ENCODE measurements at places on chromosomes 13 and 19.

DNA sequence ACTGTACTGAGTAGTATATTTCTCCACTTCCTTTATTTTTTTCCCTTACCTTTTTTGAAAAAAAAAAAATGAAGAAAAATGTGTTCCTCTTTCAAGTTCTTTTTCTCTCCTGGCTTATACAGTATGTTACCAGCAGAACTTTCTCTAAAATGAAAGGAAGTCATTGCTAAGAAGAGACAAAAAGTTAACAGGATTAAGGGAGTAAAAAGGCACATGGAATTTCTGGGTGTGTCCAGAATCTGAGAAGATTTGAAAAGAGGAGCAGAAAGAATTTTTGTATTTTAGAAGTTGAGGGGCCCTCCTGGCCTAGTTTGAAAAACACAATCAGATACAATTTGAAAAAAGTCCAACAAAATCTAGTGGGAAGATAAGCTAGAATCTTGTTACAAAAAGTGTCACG is 21.0 kb upstream of the TRIM13 start:
- no peak for DNase-seq

DNA sequence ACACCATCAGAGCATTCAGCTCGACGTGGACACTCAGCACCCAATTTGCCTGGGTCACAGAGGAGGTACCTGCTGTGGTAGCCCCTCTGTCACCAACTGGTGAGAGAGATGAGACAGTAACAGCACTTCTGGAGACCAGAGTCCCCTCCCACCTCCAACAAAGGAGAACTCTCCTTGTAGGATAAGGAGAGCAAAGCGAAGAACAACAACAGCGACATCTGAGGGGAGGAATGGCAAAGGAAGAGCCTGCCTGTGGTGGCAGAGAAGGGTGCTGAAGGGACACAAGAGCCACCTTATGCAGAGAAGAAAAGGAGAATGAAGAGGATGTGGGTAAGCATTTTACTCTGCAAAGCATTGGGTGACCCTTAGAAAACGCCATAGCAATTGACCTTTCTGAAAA is 167.8 kb downstream of the ABCC4 start:
- DNase-seq: no peak

DNA sequence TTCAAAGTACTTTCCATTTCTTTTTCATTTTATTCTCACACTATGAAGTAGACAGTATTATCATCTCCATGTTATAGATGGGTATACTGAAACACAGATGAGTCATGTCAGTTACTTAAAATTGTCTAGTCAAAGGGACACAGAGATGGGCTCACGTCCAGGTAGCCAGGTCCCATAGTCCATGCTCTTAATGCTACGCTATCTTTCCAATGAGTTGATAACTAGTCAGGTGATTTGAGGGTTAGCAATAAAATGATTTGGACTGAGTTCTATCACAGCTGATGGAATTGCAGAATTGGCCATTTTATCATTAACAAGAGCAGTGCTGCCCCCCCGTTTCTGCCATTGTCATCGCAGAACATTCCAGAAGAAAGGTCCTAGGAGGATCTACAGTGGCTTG is 318.9 kb downstream of the DLEU7 start:
- DNase-seq: no peak

DNA sequence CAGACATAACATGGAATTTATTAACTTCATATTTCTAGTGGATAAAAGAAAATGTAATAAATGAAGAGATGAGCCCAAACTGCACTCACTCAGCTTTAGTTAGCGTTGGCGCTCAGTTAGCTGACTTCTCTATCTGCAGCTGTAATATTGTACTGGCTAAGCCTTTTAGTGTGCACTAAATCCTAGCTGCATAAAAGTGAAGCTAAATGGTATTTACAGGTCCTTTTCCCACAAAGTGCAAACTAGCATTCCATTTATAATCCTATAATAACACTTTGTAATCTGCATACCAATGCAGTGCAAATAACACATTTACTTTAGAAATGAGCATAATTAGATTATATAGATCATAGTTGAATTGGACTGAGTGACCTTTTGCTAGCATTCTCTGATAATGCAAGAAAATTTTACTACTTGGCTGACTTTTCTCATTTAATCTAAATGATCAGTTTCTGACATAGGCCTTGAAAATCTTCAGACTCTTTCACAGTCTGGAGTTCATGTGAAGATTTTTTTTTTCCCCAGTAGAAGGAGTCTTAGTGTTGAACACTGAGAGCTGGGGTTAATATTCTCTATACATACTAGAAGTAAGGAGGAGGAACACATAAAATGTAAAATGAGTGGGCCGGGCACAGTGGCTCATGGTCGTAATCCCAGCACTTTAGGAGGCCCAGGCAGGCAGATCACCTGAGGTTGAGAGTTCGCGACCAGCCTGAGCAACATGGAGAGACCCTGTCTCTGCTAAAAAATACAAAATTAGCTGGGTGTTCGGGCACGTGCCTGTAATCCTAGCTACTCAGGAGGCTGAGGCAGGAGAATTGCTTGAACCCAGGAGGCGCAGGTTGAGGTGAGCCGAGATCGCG is 1426.4 kb downstream of the PCDH9 start:
- no peak for DNase-seq

- no peak for DNase-seq
Measured at GRCh38 chr13:39970177-39970846, 314.9 kb downstream of the COG6 start.

DNA sequence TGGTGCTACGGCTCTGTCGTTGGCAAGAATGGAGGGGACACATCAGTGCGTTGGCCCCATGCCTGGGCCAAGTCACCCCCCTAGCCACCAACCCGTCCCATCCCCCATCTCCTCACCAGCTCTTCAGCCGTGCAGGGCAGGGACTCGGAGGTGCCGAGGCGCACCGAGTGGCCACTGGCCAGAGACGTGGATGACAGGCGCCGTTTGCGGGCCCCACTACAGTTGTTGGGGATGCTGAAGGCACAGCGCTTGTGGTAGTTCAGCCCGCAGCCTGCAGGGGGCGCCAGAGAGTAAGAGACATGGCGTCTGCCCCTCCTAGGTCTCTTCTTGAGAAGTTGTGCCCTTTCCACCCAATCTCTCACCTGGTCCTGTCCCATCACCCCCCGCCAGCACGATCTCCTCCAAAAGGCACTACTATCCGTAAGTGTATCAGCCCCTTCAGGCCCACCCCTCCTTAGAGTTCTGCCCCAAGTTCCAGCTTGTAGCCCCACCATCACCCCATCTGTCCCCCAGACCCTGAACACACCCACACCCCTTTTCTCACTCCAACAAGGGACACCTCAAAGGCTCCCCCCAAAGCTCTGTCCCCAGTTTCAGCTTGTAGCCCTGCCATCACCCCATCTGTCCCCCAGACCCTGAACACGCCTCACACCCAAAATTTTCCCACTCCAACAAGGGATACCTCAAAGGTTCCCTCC is 12.4 kb downstream of the PRKD2 start:
- DNase-seq: peak; percentile 41

- DNase-seq: peak; percentile 91
Measured at GRCh38 chr19:49676136-49676783, 811 bp upstream of the PRMT1 start.

DNA sequence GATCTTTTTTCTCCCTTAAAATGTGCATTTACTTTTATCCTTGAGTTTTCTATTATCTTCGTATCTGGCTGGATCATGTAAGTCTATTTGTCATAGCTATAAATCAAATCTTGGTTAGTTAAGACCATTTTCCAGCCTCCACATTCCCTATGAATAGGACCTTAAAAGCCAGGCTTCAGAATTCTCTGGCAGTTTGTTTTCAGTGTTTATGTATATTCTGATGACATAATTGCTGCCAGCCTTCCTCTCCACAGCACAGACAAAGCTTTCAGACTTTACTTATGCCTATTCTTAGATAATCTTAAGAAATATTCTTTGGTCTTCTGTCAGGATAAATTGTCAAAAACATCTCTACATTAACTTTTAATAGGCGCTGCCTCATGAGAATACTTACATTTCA is 870.8 kb upstream of the SPRY2 start:
- no peak for DNase-seq

DNA sequence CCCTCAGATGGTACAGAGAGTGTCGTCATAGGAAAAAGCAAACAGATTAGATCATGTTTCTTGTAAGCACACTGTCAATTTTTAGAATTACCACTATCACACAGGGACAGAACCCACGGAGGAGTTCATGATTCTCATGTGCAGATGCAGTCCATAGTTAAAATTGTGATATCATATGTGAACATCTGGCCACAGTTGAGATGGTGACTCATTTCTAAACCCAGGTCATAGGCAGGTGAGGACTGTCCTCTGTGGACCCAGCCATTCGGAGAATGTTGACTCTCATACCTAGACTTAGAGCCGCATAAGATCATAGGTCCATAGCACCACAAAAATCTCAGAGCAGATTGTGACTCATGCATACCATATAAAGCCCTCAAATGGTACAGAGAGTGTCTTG is 17.8 kb upstream of the ZNF730 start:
- no peak for DNase-seq

GRCh38 chr13:47886314-47886713 is 114.8 kb downstream of the SUCLA2 start:
- DNase-seq: no peak

Measured in fibroblast of skin of back (primary cell).